KBM-7 (cell line): ENCODE measurements at places on chromosomes 3 and 15.

GRCh38 chr15:80034629-80035028, 24.8 kb upstream of the ZFAND6 start:
- DNase-seq, result no peak

DNA sequence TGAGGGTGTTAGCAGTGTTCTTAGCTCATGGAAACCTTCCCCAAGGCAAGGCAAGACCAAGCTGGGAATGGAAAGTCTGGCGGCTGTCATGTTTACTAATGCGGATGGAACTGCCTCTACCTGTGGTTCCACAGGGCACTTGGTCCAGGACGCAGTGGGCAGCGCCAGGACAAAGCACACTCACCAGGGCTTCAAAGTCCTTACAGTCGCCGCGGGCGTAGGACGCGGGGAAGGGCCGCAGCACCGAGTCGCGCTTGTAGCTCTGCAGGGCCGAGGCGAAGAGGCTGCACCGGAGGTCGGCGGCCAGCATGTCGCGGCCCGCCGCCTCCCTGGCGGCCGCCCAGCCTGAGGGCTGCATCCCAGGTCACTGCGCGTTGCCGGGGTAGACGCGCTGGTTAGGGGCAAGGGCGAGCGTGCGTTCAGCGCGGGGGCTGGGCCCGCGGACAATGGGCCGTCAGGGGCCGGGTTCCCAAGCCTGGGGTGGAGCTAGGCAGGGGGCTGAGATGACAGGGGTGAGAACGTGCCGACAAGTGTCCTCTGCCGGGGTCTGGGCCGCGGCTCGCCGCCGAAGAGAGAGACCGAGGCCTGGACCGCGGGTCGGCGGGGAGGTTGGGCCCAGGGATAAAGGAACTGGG, 497 bp downstream of the PARP16 start:
- no peak for DNase-seq

GRCh38 chr3:129555616-129556357, 12.8 kb downstream of the H1-8 start:
- DNase-seq, result no peak

DNA sequence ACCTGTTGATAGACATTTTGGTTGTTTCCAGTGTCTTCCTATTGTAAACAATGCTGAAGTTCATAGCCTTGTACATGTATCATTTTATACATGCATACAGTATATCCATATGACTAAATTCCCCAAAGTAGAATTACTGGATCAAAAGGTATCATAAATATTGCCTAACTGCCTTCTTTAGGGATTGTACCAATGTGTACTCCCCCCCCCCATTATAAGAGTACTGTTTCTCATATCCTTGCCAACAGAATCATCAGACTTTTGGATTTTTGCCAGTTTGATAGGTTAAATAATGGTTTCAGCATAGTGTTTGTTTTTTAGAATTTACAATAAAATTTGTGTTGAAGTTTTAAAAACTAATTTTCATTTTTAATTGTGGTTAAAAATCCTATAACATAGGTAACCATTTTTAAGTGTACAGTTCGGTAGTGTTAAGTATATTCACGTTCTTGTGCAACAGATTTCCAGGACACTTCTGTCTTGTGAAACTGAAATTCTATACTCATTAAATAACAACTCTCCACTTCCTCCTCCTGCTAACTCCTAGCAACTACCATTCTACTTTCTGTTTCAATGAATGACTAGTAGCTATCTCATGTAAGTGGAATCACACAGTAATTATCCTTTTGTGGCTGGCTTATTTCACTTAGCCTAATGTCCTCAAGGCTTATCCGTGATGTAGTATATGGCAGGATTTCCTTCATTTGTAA, 30.8 kb upstream of the MAP3K13 start:
- peak; percentile 75 for DNase-seq

GRCh38 chr3:139448104-139448503, 28.2 kb downstream of the RBP2 start:
- DNase-seq, result no peak

- DNase-seq, result no peak
Measured at GRCh38 chr3:118380576-118380975, 654.1 kb downstream of the IGSF11 start.

- peak; percentile 3 for DNase-seq
Measured at GRCh38 chr3:168250415-168250861, 154.7 kb upstream of the GOLIM4 start.

DNA sequence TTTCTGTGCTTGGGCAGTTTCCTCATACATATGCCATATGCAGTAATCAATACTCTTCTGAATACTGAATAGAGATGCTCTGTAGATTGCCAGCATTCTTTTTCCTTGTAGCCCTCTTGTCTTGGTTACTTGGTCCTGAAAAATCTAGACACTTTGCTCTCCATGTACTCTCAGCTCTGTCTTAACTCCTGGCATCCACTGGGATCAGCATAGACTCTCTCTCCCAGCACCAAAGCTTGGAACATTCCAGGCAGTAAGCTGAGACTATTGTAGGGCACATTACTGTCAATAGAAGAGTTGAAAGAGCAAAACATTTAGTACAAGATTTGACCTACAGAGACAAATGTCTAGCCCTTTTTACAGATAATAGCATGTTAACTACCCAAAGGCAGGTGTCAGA, 1100.3 kb downstream of the TBL1XR1 start:
- DNase-seq, result no peak

DNA sequence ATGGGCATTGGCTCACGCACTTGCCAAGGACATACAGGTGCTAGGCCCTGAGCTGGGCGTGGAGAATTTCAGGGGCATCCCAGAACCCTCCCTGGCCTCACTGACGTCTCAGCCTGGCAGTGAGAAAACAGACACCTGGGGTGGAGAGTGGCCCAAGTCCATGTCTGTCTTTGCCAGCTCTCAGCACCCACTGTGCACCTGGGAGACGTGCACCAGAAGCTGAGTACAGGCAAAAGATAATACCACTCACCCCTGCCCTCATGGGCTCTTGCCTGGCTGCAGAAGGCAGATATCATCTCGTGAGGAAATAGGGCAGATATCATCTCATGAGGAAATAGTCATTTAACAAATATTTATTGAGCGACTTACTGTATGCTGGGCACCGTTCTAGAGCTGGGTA, 8.0 kb downstream of the LOXL1 start:
- no peak for DNase-seq

DNA sequence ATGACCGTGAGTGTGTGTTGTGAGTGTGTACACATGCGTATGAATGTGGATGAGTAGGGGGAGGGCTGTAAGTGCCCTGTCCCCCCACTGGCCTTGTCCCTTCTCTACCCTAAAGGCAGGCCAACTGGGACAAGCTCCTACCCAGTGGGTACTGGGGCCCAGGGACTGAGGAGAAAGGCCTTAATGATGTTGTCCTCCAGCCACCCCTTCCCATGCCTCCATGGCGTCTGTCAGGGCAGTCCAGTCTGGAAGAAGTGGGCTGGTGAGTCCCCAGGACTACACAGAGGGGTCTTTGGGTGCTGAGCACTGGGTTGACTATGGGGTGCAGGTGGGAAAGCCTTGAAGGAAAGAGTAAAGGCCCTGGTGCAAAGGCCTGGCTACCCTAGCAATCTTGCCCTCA, 16.9 kb upstream of the CORO2B start:
- DNase-seq, result no peak

- no peak for DNase-seq
Measured at GRCh38 chr15:77085297-77085696, 14.4 kb upstream of the TSPAN3 start.

DNA sequence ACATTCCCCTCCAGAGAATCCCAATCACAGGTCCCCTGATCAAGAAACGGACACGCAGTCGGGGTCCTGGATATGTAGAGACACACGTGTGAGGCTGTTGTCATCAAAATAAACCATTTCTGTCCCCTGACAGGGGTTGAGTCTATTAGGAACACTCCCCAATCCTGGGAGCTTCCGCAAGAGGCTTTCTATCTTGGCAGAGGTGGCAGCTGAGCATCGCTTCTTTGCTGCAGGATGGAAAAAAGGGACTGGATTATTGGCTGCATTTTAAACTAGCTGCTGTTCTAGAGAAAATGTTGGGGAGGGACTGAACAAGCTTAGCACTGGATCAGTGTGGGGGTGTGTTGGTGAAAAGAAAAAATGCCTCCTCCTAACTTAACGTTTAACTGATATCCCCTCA, 2.5 kb upstream of the CNTN4 start:
- no peak for DNase-seq

GRCh38 chr15:32957219-32957618, 237.3 kb downstream of the FMN1 start:
- no peak for DNase-seq

- no peak for DNase-seq
Measured at GRCh38 chr3:170057550-170057949, 19.8 kb downstream of the GPR160 start.

- DNase-seq, result no peak
Measured at GRCh38 chr3:124812291-124813265, 74.6 kb downstream of the ITGB5 start.

GRCh38 chr15:48112242-48112641, 8.5 kb upstream of the SLC24A5 start:
- peak; percentile 23 for DNase-seq

GRCh38 chr3:26712211-26713026, 89.8 kb downstream of the LRRC3B start:
- DNase-seq, result peak; percentile 44

DNA sequence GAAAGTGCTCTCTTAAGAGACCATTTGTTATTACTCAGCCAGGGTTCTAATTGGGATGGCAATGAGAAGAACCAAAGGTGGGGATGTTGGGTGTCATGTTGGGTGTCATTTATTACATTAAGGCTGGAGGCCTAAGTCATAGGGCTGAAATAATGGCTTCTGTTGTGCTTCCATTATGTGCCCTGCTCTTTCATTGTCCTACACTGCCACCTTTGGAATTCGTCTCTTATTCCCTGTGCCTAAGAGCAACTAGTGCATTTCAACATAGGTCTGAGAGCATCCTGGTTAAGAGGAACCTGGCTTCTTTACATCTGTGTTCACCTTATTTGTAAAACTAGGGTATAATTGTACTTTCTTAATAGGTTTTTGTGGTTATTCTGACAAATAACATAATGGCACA, 32.2 kb downstream of the RIOX2 start:
- DNase-seq, result peak; percentile 29

GRCh38 chr3:118890206-118890605, 144.4 kb downstream of the IGSF11 start:
- DNase-seq, result no peak

GRCh38 chr15:41043276-41043951, 72.7 kb downstream of the INO80 start:
- DNase-seq, result no peak

- no peak for DNase-seq
Measured at GRCh38 chr3:108500728-108501127, 9.7 kb downstream of the MYH15 start.

- DNase-seq, result no peak
Measured at GRCh38 chr15:68348081-68348480, 70.5 kb downstream of the FEM1B start.

DNA sequence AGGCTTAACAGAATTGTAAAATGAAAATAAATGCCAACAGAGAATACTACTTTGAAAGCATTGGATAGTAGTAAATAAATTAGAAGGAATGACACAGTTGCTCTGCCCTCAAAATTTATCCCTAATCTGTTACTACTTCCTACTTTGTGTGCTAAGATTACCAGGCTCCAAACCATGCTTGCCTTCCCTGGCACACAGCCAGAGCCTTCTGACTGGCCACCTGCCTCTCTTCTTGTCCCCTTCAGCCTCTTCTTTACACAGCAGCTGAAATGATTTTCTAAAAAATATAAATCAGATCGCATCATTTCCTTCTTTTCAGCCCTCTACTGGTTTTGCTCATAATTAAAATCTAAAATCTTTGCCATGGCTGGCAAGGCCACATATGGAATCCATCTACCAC, 334.1 kb downstream of the FHIT start:
- no peak for DNase-seq

DNA sequence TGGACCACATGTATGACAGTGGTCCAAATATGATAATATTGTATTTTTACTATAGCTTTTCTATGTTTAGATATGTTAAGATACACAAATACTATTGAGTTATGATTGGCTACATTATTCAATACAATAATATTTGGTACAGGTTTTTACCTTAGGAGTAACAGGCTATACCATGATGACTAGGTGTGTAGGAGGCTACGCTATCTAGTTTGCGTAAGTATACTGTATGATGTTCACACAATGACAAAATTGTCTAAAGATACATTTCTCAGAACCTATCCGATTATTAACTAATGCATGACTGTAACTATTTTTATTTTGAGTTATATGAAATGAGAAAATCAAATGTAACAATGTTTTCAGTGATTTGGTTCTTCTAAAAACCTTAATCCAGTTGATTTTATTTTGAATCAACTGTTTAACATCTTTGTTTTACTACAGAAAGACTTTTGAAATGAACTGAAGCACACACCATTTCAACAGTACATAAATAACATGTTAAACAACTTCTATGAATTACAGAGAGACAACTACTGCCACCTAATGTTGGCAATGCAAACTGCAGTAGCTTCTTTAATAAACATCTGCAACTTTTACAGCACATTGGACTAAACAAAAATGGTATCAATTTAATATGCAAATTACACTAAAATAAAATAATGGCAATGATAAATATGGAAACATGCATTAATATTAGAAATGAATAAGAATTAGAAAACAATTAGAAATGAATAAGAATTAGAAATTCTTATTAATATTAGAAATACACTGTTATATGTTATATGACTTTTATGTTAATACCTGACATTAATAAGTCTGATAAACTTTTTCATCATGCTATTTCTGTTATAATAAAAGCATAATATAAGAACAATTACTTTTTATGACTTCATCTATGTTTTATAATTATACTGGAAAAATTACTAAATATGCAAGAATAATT, 255.7 kb downstream of the MBNL1 start:
- peak; percentile 72 for DNase-seq

- peak; percentile 32 for DNase-seq
Measured at GRCh38 chr3:44561076-44561475, 6.1 kb downstream of the ZKSCAN7 start.

DNA sequence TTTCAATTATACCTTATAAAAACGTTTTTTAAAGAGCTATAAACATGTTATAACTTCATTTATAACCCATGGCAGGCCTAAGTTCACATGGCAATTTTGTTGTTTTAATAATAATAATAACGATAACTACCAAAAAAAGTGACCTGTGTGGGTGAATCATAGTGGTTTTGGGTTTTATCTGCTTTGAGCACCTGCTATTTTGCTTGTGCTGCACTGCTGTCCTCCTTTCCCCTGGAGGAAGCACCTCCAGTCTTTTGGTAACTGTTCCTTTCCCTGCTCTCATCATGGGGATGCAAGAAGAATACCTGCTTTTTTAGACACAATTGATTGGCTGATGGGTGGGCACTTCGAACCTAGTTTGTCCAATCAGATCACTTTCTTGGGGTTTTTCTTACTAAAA, 388.0 kb upstream of the TBL1XR1 start:
- no peak for DNase-seq

- DNase-seq, result no peak
Measured at GRCh38 chr3:142647856-142648255, 51.7 kb downstream of the PLS1 start.

- no peak for DNase-seq
Measured at GRCh38 chr3:179177611-179178010, 29.5 kb downstream of the PIK3CA start.

DNA sequence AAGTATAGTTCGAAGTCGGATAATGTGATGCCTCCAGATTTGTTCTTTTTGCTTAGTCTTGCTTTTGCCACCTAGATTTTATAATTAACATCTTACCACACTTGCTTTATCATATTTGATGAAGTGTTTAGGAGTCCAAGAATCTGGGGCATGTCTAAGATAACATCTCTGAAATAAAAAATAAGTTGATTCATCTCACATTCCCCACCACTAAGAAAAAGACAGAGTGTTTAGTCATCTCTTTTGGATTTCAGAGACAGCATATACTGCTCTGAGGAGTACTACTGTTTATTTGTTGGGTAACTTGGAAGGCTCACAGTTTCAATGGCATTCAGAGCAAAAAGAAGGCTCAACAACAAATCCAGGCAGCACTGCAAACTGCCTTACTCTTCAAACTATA, 324.2 kb upstream of the ATP11B start:
- DNase-seq, result no peak
